ENCODE measurements at places on chromosomes 2 and 18.

DNA sequence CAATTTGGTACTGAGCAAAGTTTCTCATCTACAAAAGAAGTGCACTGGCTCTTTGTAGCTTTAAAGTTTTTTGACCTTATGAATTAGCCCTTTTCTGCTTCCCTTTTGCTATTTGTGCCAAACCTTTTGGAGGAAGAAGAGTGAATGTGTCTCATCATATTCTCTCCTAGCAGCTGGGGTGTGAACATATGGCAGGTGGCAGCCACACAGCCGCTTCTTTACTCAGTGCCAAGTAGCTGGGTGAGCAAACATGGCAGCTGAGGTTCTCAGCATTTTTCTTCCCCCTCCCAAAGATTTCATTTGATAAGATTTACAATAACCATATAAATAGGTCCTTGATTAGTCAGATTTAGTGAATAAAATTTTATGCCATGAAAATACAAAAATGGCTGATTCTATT, 46.7 kb upstream of the STK17B start:
- H3K27ac ChIP-seq: peak overlapping the region; percentile 15
- H3K27me3 ChIP-seq: no peaks in the 10 kb centered on the region
- DNase-seq: no peak

- H3K4me1 ChIP-seq: peaks cover 25% of the 10 kb centered on the region
- DNase-seq: no peak
- H3K27me3 ChIP-seq: no peaks in the 10 kb centered on the region
- no peak overlapping the region for H3K27ac ChIP-seq
- peaks cover 19% of the 10 kb centered on the region for H3K36me3 ChIP-seq
- H3K4me3 ChIP-seq: no peak overlapping the region
Observed at GRCh38 chr2:30346471-30347169, 100.4 kb upstream of the LCLAT1 start.

DNA sequence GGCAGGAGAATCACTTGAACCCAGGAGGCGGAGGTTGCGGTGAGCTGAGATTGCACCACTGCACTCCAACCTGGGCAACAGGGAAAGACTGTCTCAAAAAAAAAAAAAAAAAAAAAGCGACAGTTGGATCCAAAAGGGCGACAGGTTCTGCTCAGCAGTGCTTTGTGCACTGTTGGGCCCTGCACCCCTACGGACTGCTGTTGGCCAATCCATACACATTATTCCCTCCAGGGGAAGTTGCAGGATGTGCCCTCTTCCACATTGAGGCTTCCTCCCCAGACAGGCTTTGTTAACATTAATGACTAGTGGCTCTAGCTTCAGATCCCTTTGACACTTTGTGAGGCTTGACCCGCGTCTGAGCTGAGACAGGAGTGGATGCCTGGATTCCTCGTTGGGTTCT, 9.4 kb downstream of the NT5DC4 start:
- H3K4me3 ChIP-seq: no peak overlapping the region
- peaks cover 8% of the 10 kb centered on the region for H3K4me1 ChIP-seq
- H3K27ac ChIP-seq: no peak overlapping the region
- no peaks in the 10 kb centered on the region for H3K27me3 ChIP-seq
- no peak for DNase-seq
- no peaks in the 10 kb centered on the region for H3K36me3 ChIP-seq

DNA sequence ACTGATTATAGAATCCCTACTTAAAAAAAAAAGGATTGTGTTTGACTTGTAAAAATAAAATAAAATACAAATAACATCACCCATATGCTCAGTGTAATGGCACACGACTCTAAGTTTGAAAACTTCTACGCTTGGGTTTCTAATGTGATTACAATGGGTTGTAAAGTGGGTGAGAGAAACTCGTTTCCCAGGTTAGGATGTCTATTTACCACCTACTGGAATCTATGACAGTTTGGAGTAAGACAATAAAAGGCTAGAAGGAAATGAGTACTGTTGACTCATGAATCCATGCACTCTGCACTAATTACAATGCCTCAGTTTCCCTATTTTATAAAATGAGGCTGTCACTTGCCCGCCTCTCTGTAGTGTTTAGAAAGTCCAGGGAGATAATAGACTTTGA, 204.2 kb upstream of the FBXO11 start:
- no peak overlapping the region for H3K27ac ChIP-seq
- H3K4me3 ChIP-seq: peak overlapping the region; percentile 93
- H3K4me1 ChIP-seq: peaks cover 52% of the 10 kb centered on the region
- no peaks in the 10 kb centered on the region for H3K27me3 ChIP-seq
- no peak for DNase-seq

- H3K27me3 ChIP-seq: no peaks in the 10 kb centered on the region
- no peak for DNase-seq
- no peaks in the 10 kb centered on the region for H3K36me3 ChIP-seq
Observed at GRCh38 chr2:82811946-82812345, 1647.1 kb downstream of the SUCLG1 start.

- H3K4me1 ChIP-seq: peaks cover 40% of the 10 kb centered on the region
- DNase-seq: no peak
- H3K27ac ChIP-seq: peak overlapping the region; percentile 39
- H3K4me3 ChIP-seq: no peak overlapping the region
- H3K27me3 ChIP-seq: no peaks in the 10 kb centered on the region
Observed at GRCh38 chr2:127705391-127706065, 4.2 kb downstream of the SFT2D3 start.

DNA sequence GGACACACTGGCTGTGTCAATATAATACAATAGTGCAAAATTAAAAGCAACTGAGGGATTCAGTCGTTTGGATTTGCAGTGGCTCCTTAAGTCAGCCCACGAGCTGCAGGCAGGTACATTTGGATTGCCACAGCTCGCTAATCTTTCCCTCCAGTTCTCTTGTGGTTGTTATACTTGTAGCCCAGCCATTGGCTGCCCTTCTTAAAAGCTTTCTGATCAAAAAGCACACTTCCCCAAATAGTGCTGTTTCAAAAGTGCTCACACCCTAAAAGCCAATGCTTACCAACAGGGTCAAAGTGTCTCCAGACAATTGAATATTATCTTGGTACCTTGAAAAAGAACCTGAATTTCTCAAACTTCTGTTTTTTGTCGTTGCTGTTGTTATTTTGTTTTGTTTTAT, 404.7 kb upstream of the FAM98A start:
- no peak for DNase-seq
- H3K4me1 ChIP-seq: no peaks in the 10 kb centered on the region
- H3K36me3 ChIP-seq: no peaks in the 10 kb centered on the region
- H3K4me3 ChIP-seq: no peak overlapping the region

- H3K4me3 ChIP-seq: no peak overlapping the region
- no peak for DNase-seq
- no peak overlapping the region for H3K27ac ChIP-seq
- no peaks in the 10 kb centered on the region for H3K4me1 ChIP-seq
- peaks cover 11% of the 10 kb centered on the region for H3K27me3 ChIP-seq
- no peaks in the 10 kb centered on the region for H3K36me3 ChIP-seq
Observed at GRCh38 chr2:20877960-20878359, 55.1 kb upstream of the LDAH start.

DNA sequence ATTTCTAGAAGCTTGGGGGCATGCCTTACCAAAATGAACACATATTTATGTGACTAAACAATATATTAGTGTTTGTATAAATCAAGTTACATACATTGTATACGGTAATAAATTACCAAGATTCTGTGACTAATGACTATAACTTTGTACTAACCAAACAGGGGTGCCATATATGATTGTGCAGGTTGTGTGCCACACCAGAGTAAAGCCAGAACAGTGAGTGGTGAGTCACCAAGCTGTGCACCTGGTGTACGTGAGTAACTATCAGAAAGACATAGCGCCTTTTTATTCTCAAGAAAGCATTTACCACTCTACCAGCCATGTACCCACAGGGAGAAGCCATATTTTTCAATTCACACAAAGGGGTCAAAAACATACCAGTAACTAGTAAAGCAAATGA, 453.2 kb upstream of the PIK3C3 start:
- no peak overlapping the region for H3K4me3 ChIP-seq
- no peaks in the 10 kb centered on the region for H3K27me3 ChIP-seq
- no peaks in the 10 kb centered on the region for H3K36me3 ChIP-seq
- no peaks in the 10 kb centered on the region for H3K4me1 ChIP-seq

DNA sequence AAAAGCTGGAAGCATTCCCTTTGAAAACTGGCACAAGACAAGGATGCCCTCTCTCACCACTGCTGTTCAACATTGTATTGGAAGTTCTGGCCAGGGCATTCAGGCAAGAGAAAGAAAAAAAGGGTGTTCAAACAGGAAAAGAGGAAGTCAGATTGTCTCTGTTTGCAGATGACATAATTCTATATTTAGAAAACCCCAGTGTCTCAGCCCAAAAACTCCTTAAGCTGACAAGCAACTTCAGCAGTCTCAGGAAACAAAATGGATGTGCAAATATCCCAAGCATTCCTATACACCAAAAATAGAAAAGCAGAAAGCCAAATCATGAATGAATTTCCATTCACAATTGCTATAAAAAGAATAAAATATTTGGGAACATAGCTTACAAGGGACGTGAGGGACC, 11.1 kb downstream of the SLC8A1 start:
- no peak overlapping the region for H3K4me3 ChIP-seq
- H3K27me3 ChIP-seq: peaks cover 12% of the 10 kb centered on the region
- no peaks in the 10 kb centered on the region for H3K36me3 ChIP-seq
- H3K27ac ChIP-seq: no peak overlapping the region
- DNase-seq: no peak

- no peak overlapping the region for H3K4me3 ChIP-seq
- H3K4me1 ChIP-seq: no peaks in the 10 kb centered on the region
- H3K27ac ChIP-seq: no peak overlapping the region
- H3K36me3 ChIP-seq: no peaks in the 10 kb centered on the region
- DNase-seq: no peak
- peaks cover 5% of the 10 kb centered on the region for H3K27me3 ChIP-seq
Observed at GRCh38 chr2:15890124-15890754, 50.1 kb upstream of the MYCN start.

DNA sequence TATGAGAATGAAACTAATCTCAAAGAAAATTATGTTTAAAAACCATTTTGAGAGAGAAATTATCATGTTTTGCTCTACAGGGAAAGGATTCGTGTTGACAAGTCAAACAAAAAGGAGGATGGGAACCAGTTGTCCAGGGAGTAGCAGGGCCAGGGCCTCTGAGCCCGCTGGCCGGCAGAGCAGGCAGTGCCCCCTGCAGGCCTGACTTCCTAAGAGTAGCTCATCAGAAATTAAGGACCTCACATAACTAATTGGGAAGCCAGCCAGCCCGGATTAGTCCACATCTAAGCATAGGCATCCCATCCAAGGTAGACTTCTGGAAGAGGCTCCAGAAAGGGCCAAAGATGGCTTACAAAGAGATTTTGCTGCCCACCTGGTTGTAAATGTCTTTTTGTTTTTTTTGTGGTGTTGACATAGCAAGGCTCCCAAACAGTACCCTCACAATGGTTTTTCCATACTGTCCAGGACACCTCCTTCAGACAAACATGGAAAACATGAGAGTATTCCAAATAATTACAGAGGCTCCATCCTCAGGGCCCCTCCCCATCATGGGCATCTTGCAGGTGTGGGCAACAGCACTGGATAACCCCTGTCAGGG, 241.2 kb upstream of the TANK start:
- no peaks in the 10 kb centered on the region for H3K4me1 ChIP-seq
- H3K4me3 ChIP-seq: no peak overlapping the region
- H3K27me3 ChIP-seq: peaks cover 7% of the 10 kb centered on the region
- H3K27ac ChIP-seq: no peak overlapping the region

DNA sequence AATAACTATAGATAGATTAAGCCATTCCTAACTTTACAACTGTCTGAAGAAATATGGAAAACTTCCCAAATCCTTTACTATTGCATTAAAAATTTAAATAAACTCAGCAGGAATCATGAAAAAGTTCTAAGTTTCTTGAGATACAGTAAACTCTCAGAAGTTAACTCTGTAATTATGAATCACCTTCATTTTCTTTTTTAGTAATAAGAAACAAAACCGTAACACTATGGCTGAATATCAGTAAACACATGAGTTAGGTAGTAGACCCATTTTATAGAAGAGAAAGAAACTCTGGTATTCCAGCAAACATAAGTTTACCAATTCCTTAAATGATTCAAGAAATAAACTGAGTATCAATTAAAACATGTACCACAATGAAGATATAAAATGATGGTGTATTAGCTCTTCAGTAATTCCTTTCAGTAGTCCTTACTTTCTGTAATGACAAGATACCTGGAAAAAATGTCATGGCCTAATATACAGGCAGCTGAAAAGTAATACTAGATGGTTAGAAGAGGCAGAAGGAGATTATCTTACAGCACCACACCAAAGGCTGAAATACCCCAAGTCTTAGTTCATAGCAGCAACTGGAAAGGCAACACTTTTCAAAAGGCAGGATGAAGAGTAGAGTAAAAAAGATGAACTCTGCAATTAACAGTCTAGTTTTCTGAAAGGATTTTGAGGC, 11.5 kb downstream of the TRIP12 start:
- H3K4me3 ChIP-seq: peak overlapping the region; percentile 90
- H3K36me3 ChIP-seq: peaks cover 12% of the 10 kb centered on the region
- peaks cover 50% of the 10 kb centered on the region for H3K4me1 ChIP-seq
- H3K27me3 ChIP-seq: no peaks in the 10 kb centered on the region

GRCh38 chr2:225037415-225038230, 4.6 kb downstream of the DOCK10 start:
- no peaks in the 10 kb centered on the region for H3K27me3 ChIP-seq
- H3K4me1 ChIP-seq: peaks cover 84% of the 10 kb centered on the region
- no peak for DNase-seq
- H3K27ac ChIP-seq: peak overlapping the region; percentile 99
- H3K4me3 ChIP-seq: peak overlapping the region; percentile 96

DNA sequence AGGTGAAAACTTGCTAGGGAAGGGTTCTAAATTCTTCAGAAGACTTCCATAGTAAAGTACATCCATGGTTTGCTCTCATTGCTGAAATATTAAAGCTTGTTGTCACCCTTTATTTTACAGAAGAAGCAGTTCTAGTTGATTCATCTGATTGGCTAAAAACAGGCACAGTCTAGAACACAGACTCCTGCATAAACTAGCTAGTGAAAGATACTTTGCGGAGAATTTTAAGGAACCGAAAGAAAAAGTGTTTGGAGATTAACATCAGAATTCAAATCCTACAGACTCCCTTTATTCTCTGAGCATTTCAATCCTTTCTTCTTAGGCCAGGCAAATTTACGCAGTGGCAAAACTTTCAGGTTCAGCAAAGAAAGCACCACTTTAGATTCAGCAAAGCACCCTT, 1076.5 kb upstream of the ZEB2 start:
- H3K27me3 ChIP-seq: no peaks in the 10 kb centered on the region
- H3K4me1 ChIP-seq: no peaks in the 10 kb centered on the region
- no peak for DNase-seq

- no peaks in the 10 kb centered on the region for H3K36me3 ChIP-seq
- H3K27me3 ChIP-seq: no peaks in the 10 kb centered on the region
- H3K4me3 ChIP-seq: no peak overlapping the region
- no peaks in the 10 kb centered on the region for H3K4me1 ChIP-seq
- H3K27ac ChIP-seq: no peak overlapping the region
Observed at GRCh38 chr2:57370882-57371585, 675.6 kb upstream of the VRK2 start.
